ENCODE measurements at places on chromosomes 5 and 9.
A peak's percentile ranks its signal among the peaks of the same experiment; 100 is the strongest.

DNA sequence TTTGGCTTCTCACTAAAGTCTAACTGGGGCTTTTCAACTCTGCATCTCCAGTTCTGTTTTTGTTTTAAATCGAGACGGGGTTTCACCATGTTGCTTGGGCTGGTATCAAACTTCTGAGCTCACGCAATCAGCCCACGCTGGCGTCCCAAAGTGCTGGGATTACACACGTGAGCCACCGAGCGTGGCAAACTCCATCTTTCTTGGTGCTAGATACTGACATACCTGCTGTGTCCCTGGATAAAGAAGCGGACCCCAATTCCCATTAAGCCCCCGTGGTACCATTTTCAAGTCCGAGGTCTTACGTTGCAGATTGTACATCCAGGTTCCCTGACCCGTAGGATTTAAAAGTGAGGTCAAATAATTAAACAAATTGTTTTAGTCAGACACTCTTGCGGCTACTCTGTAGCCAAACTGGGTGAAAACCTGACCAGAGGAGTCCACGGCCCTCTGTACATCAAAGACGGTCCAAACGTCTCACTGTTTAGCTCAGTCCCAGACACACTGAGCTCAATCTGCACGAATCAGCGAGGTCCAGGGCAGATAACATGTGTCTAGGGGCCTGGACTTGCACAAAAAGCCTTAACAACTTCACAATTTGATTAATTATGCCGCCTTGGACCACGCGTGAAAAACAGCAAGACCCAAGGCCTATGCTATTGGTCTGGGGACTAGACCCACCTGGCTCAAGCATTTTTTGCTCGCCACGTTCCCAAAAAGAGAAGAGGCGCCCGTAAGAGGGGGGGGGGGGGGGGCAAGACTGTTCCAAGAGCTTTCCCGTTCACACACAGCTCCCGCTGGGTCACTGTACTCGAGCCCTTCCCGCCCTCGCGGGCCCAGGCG lies 727 bp upstream of the DNAJA1 start:
- peak; percentile 42 for DNase-seq

- DNase-seq, result no peak
Observed at GRCh38 chr9:71987471-71988371, 72.7 kb downstream of the C9orf57 start.

DNA sequence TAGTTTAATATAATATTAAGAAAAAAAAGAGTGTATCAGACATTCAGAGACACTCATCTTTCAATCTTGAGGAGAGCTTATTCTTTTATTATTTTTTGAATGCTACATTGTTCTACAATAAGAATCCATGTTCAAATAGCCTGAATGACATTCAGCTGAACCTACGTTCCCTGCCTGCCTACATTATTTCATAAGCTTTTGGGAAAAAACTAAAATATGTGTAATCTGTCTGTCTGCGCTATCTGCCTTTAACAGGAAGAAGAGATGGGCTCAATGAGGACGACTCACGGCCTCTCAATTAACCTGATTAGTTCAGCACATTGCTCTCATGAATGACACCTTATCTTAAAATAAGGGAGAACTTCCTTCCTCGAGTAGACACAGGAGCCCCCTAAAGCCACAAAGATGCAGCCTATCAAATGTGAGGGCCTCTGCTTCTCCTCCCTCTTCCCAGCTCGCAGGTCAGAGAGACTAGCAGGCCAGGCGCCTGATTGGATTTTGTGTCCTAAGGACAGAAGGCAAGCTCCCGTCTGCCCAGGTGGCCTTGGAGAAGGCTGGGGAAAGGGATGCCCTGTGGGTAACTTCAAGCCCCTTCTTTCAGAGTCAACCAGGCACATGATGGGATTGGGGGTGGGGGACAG lies 37.8 kb downstream of the EBF1 start:
- no peak for DNase-seq

DNA sequence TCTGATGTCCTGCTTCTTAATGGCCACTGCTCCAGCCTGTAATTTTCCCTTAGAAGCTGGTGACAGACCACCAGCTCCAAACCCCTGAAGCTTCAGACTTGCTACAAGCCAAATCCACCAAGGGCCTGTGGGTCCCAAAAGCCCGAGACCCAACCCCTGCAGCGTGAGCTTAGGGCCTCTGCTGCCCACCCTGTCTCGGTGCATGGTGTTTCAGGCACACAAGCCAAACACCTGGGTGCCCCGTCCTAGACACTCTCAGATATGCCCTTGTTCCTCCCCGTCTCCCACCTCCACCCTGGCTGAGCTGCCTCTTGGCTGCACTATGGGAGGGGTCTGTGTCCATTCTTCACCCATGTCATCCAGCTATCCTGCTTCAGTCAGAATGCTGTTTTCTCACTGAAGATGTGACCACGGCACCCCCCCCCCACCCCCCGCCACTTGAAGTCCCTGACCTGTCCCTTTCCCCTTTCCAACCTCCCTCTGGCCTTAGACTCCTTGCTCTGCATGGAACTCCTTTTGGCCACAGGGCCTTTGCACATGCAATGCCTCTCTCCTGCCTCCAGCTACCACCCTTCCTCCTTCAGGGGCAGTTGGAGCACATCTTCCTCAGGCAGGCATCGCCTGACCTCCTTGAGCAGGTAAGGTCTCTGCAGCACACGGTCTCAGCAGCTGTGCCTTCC lies 55.8 kb downstream of the ZNF354C start:
- DNase-seq, result no peak

DNA sequence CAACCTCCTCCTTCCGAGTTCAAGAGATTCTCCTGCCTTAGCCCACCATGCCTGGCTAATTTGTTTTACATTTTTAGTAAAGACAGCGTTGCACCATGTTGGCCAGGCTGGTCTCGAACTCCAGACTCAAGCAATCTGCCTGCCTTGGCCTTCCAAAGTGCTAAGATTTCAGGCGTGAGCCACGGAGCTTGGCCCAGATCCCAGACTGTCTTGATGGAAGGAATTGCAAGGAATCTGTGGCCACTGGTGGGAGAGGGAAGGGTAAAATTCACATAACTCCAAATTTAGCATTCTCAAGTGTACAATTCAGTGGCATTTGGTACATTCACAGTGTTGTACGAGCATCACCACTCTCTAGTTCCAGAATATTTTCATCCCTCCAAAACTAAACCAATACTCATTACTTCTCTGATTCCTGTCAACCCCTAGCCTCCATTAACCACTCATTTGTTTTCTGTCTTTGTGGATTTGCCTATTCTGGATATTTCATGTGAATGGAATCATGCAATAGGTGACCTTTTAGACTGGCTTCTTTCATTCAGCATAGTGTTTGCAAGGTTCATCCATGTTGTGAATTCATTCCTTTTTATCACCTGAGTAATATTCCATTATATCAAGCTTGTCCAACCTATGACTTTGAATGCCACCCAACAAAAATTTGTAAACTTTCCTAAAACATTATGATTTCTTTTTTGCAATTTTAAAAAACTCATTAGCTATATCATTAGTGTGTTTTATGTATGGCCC lies 8.9 kb upstream of the MYO10 start:
- DNase-seq, result no peak

GRCh38 chr9:94300470-94301301 lies 27.8 kb downstream of the NUTM2F start:
- no peak for DNase-seq

DNA sequence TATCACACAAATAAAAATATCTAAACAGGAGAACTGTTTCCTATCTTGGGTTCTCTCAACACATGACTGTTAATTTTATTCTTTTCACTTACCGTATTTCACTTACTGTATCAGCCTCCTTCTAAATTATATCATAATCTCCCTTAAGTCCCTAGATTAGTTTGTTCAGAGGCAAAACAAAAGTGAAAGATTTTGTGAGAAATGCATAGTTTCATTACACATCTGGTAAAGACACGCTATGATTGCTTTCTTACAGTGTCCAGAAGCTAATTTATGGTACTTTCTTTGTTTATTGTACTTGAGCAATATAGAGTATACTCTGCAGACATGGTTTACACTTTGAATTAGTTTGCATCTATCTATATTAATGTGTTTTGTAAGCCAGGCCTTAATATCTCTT lies 159.7 kb upstream of the TLX3 start:
- no peak for DNase-seq

DNA sequence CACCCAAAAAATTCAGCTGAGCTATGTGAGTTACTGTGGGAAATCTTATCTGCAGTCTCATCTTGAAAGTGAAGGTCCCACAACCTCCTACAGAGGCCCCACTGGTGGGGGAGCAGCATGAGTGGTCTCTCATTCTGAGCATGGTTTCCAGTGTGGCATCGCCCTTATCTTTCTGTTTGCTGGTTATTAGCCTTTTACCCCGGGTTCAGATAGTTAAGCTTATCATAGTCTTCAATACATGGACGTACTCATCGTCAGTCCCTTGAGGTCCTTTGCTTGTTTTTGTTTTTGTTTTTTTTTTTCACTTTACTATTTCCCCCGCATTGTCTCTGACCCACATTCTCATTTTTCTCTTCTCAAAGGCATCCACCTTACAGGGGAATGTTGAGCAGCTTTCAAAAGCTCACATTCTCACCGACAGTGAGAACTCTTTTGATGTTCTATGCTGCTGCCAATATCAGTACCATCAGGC lies 7.7 kb upstream of the HAVCR2 start:
- peak; percentile 25 for DNase-seq

GRCh38 chr5:78289911-78290310 lies 4.6 kb downstream of the AP3B1 start:
- DNase-seq, result no peak

- DNase-seq, result no peak
Observed at GRCh38 chr9:73114958-73115357, 36.7 kb upstream of the ANXA1 start.

- DNase-seq, result no peak
Observed at GRCh38 chr9:121684381-121685145, 33.1 kb downstream of the DAB2IP start.

DNA sequence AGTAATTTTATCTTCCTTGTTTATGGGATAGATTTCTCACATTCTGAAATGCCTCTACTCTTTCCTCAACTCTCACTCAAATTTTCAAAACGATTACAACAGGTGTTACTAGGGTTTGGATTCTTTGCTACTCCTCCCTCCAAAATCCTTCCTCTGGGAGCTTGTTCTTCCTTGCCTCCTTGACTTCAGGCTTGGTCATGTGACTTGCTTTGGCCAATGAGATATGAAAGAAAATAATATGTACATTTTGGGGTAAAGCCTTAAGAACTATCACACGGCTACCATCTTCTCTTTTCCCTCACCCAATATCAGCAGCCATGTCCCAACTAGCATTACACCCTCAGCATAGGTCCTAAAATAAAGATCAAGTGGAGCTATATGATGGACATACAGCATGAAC lies 28.8 kb upstream of the SLC1A1 start:
- DNase-seq, result no peak

GRCh38 chr5:74966141-74967026 lies 86.0 kb downstream of the GCNT4 start:
- no peak for DNase-seq

- DNase-seq, result no peak
Observed at GRCh38 chr5:179355976-179356974, 11.0 kb upstream of the ADAMTS2 start.
